ENCODE measurements at places on chromosomes 2 and 18. TPM values are rescaled to one million over a fixed set of nuclear protein-coding genes. Genes with fewer than 3 reads are reported as not detected.

Gene PPP1R1C
- total RNA-seq: not detected

Gene MARCO
- not detected for total RNA-seq

GRCh38 chr2:24352664-24353063 lies 7.7 kb downstream of the ITSN2 start:
- no peak for DNase-seq

- DNase-seq: no peak
These were observed 9.0 kb downstream of the CAPN10 start for GRCh38 chr2:240595381-240596079.

DNA sequence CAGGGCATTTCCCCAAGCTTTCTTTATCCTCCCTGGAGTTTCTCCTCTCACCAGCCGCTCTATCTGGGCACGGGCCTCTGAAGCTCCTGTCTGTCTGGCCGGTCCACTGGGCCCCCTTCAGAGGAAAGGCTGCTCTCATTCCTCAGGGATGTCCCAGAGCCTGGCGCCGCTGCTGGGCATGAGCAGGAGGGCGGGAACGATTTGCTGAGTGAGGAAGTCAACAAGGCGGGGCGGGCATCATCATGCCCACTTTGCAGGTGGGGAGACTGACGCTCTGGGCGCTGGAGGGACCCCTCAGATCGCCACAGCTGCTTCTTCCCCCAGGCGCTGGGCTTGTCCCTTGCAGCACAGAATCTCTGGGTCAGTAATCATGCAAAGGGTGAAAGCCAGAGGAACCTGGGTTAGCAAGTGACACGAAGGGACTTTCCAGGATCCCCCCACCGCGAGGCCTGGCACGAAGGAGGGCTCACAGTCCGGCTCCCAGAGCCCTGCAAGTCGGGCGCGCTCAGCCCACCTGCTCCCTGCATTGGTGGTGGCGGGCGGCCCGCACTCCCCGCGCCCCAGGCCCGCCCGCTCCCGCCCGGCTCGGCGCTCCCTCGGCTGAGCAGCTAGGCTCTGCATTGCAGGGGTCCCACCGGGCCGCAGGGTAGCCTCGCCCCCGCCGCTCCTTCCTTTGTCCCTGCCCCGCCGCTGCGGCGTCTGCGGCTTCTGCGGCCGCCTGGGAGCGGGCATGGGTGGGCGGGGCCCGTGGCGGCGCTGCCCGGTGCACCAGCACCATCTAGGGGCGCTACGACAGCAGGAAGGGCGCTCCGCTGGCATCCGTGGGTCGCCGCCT lies 157.8 kb downstream of the CYRIA start:
- DNase-seq: no peak

- no peak for DNase-seq
These were observed 114.5 kb downstream of the STPG4 start for GRCh38 chr2:47040651-47041050.

- DNase-seq: no peak
These were observed 50.0 kb downstream of the TWIST2 start for GRCh38 chr2:238897911-238898311.
